Kidney (tissue), 22 donors: ENCODE measurements at places on chromosomes 2 and 18. TPM values are rescaled to one million over a fixed set of nuclear protein-coding genes. Genes with fewer than 3 reads are reported as not detected.

SLC25A12 gene
- 24.8 TPM for total RNA-seq

OST4 gene
- total RNA-seq = 260 TPM

UGT1A8 gene
- not detected for total RNA-seq

CRYBA2 gene
- not detected for total RNA-seq

DSG1 gene
- not detected for total RNA-seq
